ENCODE measurements at places on chromosomes 7 and 10.

DNA sequence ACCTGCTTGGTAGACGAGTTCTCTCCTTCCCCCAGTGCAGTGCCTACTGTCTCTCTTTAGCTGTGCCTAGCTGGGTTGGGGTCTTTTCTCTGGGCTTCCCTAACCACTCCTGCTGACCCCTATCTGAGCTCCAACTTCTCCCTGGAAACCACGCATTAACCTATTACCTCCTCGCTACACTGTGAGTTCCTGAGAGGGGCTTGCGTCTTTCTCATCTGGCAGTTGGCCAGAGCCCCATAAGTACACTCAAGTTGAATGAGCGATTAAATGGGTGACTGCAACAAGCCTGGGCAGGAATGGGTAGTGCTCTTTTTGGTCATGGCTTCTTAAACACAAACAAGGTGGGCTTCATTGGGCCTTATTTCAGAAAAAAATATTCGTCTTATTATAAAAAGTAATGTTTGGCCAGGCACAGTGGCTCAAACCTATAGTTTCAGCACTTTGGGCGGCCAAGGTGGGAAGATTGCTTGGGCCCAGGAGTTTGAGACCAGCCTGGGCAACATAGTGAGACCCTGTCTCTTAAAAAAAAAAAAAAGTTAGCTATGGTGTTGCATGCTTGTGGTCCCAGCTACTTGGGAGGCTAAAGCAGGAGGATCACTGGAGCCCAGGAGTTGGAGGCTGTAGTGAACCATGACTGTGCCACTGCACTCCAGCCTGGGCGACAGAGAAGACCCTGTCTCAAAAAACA lies 41.4 kb downstream of the SYPL1 start:
- DNase-seq, result no peak

- DNase-seq, result no peak
These were observed 62.9 kb upstream of the FAM180A start for GRCh38 chr7:135811506-135811905.

- DNase-seq, result no peak
These were observed 71.7 kb upstream of the PALS2 start for GRCh38 chr7:24501443-24502134.

- DNase-seq, result no peak
These were observed 6.2 kb downstream of the HHEX start for GRCh38 chr10:92695679-92696605.

DNA sequence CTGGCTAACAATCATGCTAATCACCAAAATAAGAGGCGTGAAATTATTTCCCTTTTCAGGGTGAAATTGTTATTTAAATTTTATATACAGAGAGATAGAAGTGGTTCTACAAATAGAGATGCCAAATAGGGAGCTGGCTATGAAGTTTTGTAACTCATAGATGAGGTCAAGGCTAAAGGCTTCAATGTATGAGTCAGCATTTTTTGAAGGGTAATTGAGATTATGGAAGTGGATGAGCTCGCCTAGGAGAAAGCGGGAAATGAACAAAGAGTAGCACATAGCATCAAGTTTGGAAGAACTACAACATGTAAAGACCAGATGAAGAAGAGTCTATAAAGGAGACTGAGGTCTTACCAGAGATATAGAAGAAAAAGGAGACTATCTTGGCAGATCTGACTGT lies 838.1 kb downstream of the DNAJB9 start:
- no peak for DNase-seq

- no peak for DNase-seq
These were observed 16.4 kb upstream of the PTPRN2 start for GRCh38 chr7:158603773-158604755.

GRCh38 chr7:51326656-51327286 lies 10.2 kb upstream of the COBL start:
- DNase-seq, result no peak

DNA sequence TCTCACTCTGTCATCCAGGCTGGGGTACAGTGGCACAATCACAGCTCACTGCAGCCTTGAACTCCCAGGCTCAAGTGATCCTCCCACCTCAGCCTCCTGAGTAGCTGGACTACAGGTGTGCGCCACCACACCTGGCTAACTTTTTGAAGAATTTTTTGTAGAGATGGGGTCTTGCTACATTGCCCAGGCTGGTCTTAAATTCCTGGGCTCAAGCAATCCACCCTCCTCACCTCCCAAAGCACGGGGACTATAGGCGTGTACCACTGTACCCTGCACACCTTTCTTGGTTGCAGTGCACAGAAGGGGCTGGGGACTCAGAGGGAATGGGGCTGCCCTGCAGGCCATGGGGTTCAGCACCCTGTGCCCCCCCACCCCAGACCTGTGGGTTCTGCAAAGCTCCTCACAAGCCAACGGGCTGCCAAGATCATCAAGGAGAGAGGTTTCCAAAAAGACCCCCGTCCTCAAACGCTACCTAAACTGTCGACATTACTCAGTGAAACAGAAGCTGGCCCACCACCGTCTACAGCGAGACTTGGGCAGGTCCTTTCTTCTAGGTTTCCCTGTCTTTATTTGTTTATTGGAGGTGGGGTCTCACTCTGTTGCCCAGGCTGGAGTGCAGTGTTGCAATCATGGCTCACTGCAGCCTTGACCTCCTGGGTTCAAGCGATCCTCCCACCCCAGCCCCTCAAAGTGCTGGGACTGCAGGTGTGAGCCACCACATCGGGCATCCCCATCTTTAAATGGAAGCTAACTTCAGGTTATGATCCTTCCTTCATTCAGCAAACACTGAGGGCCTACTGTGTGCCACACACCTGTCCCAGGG lies 26.6 kb upstream of the ELFN1 start:
- DNase-seq, result no peak

- DNase-seq, result no peak
These were observed 54.1 kb upstream of the NPTX2 start for GRCh38 chr7:98562871-98563495.

DNA sequence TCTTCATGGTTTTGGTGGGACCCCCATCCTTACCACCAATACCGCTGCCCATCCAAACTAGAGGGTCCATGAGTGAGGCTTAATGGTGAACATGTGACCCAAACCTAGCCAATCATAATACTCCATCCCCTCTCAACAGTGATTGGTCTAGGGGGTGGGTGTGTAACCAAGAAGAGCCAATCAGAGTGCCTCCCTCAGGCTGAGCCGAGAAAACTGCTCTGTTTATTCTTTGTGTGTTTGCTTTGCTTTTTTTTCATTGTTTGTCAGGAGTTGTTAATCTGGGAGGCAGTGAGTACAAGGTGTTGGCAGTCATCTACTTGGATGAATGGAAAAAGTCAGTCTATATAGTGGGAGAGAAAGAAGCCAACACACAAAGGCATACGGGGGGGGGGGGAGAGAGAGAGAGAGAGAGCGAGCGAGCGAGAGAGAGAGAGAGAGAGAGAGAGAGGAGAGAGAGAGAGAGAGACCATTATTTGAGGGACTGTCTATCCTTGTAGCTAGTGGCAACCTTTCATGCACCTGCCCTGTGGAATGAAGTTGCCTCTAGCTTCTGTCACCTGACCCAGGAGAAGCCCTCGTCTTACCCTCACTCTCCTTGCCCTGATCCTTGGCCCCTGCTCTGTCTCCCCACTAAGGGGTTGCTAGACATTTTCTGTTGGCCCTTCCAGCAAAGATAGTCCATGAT lies 441.7 kb downstream of the TYW1 start:
- DNase-seq, result no peak

- DNase-seq, result no peak
These were observed 267 bp downstream of the CALCR start for GRCh38 chr7:93574269-93574645.

DNA sequence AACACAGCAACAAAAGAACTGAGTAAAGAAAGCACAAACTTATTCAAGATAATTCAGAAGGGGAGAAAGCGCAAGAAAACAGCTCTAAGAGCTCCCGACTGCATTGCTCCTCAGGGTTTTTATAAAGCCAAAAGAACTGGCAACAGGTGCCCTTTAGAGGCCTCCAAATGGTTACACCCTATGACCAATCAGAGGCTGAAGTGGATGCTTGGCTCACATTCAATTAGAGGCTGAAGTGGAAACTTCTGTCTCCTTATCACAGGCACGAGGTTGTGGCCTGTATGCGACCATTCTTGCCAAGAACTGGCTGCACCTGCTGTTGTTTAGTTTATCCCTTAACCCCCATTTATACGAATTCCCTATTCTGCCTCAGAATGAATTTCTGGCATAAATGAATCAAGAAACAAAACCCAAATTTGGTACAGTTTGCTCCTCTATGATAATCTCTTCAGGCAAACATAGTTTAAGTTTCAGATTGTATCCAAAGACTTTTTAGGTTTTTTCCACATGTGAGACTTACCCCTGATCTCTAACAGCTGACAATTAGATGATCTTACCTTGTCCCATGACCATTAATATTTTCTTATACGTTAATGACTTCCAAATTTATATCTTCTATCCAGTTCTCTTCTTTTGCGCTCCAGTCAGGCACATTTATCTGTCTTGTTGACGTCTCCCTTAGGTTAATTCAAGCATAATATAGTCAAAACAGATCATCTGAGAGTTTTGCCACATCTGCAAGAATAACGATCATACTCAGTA lies 504.8 kb downstream of the NXPH1 start:
- DNase-seq, result no peak

GRCh38 chr10:95377950-95378349 lies 87.1 kb upstream of the PDLIM1 start:
- no peak for DNase-seq

DNA sequence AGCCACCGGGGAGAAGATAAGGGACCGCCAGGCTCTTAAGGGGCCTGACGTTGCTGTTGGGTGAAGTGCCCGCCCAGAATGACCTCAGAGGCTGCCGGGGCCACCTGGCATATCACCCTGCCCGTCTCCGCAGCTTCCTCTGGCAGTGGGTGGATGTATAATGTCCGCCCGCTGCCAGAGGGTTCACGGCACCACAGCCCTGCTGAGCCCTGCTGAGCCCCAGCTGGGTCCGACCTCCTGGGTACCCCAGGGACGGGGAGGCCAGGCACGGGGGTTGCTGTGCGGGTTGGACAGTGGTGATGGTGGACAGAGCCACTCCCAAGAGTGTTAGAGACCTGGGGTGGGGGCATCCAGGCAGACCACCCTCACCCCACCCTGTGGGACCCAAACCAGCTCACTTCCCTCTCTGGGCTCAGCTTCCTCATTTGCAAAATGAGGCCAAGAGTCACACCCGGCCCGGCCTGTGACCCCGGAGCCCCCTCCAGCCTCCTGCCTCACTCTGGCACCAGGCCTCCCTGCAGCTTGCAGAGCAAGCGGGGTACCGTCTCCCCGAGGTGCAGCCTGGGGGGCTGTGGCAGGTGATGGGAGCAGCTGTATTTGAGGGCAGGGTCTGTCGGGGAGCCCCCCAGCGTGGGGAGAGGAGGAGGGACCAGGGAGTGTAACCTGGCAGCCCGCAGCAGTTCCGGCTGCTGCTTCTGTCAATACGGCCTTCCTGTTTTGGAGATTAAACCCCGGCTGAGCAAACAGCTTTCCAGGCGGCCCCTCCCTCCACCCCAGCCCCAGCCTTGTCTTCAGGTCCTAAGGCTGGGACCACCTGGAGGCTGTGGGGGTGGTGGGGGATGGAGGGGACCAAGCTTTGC lies 8.4 kb upstream of the LFNG start:
- DNase-seq, result no peak

- DNase-seq, result no peak
These were observed 973.1 kb downstream of the LRMDA start for GRCh38 chr10:76404531-76404930.

DNA sequence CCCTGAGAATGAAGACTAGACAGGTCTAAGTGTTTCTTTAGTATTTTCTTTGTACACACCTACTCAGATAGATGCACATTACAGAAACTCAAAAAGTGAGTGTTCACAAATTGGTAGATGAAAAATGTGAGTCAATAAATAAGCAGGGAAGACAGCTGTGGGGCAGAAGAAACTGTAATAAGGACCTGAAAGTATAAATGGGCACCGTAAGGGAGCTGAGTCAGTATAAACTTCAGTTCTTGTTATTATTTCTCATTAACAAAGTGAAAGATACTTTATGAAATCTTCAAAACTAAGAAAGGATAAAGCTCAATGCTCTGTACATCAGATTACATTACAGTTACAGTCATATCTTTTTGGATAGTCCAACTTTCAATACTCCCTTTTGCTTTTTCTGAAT lies 2.5 kb downstream of the MTPN start:
- no peak for DNase-seq

DNA sequence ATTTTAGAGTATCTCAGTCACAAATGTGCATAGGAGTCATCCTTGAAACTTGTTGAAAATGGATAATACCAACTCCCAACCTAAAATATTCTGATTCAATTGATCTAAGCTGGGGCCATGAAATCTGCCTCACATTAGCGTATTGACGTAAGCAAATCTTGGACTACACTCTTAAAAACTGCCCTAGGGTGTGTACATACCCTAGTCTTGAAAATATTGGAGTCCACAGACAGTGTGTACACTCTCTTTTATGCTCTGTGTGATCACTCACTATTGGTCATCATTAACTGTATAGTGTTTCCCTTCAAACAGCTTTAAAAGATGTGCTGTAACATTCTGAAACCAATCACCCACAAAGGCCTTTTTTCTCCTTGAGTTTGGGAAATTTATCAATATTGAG lies 102.9 kb upstream of the FERD3L start:
- no peak for DNase-seq

- DNase-seq, result no peak
These were observed 50.6 kb upstream of the FAM204A start for GRCh38 chr10:118392761-118393160.

DNA sequence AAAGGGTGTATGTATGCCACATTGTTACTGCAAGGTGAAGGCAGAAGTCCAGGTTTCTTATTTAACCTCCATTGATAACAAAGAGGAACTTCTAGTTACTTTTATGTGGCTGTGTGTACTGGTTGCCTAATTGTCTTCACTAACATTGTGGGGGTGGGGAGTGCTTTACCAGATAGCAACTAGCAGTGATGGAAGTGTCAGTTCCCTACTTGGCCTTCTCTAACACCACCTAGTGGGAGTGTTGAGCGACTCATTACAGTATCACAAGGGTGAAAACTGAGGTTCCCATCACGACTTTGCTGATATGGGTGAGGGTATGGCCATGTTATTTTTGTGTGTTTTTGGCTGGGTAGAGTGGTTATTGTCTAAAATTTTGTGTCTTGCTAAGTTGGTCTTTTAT lies 274.4 kb downstream of the THSD7A start:
- DNase-seq, result no peak

- DNase-seq, result no peak
These were observed 101.0 kb downstream of the MYL10 start for GRCh38 chr7:101527844-101528667.

GRCh38 chr7:88357294-88357693 lies 50.6 kb upstream of the STEAP4 start:
- DNase-seq, result no peak

GRCh38 chr7:52114056-52114455 lies 797.4 kb upstream of the COBL start:
- DNase-seq, result no peak

GRCh38 chr10:79475877-79476276 lies 30.5 kb upstream of the ZCCHC24 start:
- no peak for DNase-seq

Measured in stimulated activated CD8-positive, alpha-beta memory T cell treated with anti-CD3 and anti-CD28 coated beads, Interleukin-7, amount 100 ng/mL, for 1 hour (primary cell).